T follicular helper cell (primary cell): ENCODE measurements at places on chromosomes 2 and 18.

GRCh38 chr18:59220164-59220783 is 316 bp downstream of the GRP start:
- DNase-seq: no peak

- no peak for DNase-seq
Observed at GRCh38 chr2:241894056-241894641, 24.6 kb downstream of the RTP5 start.

- DNase-seq: no peak
Observed at GRCh38 chr2:20200697-20201555, 24.0 kb downstream of the SDC1 start.

DNA sequence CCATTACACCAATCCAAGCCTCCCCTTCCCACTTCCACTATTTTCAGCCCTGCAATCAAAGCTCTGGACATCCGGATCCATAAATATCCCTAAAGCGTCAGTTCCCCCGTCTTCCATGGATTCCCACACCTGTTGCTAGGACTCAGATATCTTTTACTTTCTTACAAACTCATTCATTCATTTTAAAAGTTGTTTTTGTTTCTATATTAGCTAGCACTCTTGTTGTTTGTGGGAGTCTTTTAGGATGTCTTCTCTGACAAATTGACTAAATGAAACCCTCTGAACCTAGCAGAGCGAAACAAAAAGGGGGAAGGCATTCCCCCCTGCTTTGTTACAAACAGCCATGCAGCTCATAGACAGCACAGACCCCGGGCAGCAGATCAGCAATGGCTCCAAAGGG is 9.0 kb upstream of the NBAS start:
- no peak for DNase-seq

- no peak for DNase-seq
Observed at GRCh38 chr2:14348247-14348646, 284.3 kb upstream of the LRATD1 start.

DNA sequence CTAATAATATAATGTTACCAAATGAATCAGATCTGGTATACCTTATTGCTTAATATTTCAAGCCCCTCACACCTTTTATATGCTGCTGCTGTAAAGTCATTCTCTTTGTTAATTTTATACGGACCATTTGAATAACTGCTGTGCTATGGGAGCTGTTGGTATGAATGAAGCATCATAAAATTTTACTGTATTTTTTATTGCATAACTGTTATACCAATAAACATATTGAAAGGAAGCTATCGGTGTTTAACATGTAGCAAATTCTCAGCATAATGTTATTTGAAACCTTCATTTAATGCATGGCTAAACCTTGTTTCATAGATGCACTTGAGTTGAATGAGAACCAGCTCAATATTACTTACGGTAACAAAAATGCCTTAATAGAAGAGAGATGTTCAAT is 1040.3 kb downstream of the SOCS6 start:
- no peak for DNase-seq

DNA sequence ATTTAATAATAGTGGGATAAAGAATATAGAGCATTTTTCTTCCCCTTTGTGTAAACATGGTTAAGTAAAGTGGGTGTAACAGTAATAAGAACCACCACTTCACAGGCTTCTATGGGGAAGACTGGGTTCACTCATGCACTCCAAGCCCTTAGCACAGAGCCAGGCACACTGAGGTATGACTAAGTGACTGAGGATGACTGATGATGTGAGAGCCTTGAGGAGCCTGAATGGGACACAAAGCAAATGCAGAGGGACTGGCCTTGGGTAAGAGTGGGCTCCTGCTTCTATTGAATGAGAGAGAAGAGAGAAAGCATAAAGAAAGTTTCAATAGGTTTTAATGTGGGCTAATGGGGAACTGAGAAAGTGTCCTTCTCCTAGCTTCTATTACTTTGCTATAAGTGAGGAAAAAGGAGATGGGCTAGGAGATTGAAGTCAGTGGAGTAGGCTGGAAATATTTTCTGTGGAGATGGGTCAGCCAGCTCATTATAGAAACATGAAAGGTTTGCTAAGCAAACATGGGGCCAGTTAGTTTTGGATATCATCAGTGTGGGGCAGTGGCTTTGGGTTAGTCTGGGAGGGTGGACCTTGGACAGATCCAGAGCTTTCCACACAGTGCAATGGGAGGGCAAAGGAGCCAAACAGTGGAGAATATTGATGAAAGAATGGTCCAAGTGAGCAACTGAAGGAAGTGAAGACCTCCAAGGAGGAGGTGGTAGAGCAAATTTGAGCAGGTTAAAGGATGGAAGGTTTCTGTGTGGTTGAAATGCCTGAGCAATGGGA is 20.6 kb downstream of the IL1F10 start:
- DNase-seq: no peak

- no peak for DNase-seq
Observed at GRCh38 chr2:160387558-160388262, 105.9 kb downstream of the RBMS1 start.

- no peak for DNase-seq
Observed at GRCh38 chr2:73749314-73749713, 12.2 kb upstream of the TPRKB start.

DNA sequence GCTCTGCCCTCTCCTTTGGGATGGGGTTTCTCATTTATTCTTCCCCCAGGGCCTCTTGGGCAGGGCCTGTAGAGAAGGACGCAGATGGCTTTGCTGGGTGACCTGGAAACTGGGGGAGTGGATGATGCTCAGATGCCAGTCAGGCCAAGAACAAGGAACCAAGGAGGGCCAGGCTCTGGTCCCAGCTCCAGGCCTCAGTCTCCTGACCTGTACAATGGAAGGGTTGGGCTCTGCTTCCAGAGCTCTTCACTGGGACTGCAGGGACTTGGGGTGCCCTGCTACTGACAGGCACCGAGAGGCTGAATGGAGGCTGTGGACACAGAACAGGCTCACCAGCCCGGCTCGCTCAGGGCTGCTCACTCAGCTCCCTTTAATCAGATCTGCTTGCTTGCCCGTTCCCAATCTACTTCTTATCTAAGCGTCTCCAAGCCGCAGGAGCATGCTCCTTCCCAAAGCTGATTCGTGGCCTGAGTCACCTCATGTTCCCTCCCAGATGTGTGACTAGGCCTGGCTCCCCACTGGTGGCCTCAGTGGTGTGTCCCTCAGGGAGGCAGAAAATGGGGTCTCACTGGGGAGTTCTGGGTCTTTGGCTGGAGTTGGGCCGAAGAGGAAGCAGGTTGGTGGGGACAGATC is 82.6 kb upstream of the ODC1 start:
- no peak for DNase-seq

GRCh38 chr2:225820826-225821225 is 421.3 kb downstream of the NYAP2 start:
- DNase-seq: no peak

DNA sequence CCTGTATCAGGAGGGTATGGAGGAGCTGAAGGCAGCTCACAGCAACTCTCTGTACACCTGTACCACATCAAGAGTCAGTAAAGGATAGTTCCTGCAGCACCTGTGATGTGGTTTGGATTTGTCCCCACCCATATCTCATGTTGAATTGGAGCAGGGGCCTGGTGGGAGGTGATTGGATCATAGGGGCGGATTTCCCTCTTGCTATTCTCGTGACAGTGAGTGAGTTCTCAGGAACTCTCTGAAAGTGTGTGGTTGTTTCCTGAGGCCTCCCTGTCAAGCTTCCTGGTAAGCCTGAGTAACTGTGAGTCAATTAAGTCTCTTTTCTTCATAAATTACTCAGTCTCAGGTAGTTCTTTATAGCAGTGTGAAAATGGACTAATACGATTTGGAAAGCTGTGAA is 28.9 kb downstream of the OSBPL1A start:
- DNase-seq: no peak

DNA sequence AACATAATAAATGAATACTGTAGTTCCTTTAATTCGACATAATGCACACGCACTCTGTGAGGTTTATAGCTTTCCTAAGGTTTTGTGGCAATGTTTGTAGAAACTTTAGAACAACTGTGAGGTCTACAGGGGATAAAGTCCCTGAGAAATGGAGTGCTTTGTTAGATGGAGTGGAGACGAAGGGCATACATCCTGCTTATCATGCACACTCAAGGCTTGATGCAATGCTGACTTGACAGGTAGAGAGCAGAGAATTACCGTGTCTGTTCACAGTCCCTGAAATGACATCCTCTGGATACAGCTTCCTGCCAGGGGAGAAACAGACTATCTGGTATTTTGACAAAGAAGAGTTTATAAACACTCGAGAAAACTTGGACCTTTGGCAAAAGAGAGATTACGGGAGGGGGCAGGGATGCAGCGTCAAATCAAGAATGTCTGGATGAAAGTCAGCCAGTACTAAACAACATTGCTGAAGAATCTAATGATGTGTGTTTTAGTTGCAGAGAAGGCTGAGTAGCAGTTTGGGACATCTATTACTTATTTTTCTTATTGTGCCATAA is 766.9 kb upstream of the ZEB2 start:
- DNase-seq: no peak

DNA sequence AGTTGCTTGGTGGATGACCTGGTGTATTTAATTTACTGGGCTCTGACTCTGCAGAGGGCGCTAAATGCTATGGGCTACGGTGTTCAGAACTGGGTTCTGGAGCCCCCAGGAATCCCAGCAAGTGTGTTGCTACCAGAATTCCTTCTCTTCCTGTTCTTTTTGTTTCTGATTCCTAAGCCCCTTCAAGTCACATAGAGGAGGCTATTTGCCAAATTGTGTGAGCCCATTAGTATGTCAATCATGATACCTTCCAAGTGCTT is 358.2 kb upstream of the SPRED2 start:
- DNase-seq: no peak

- DNase-seq: no peak
Observed at GRCh38 chr18:73235491-73235890, 367.7 kb upstream of the NETO1 start.

DNA sequence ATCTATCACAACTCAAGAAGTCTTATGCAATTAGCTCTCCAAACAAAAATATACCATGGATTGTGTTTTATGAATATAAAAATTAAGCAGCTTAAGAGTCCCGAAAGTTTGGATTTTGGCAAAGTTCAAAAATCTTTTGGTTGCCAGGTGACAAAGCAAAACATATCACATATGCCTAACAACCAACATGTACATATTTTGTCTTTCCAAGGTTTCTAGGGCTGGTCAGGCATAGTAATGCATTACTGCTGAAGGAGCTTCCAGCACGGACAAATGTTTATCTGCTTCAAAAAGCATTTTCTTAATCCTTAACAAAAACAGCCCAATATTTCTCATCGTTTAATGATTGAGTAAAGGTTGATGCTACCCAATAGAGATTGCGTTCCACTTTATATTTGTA is 1327.1 kb upstream of the ZEB2 start:
- no peak for DNase-seq

GRCh38 chr2:85016446-85016845 is 45.5 kb downstream of the KCMF1 start:
- DNase-seq: no peak

DNA sequence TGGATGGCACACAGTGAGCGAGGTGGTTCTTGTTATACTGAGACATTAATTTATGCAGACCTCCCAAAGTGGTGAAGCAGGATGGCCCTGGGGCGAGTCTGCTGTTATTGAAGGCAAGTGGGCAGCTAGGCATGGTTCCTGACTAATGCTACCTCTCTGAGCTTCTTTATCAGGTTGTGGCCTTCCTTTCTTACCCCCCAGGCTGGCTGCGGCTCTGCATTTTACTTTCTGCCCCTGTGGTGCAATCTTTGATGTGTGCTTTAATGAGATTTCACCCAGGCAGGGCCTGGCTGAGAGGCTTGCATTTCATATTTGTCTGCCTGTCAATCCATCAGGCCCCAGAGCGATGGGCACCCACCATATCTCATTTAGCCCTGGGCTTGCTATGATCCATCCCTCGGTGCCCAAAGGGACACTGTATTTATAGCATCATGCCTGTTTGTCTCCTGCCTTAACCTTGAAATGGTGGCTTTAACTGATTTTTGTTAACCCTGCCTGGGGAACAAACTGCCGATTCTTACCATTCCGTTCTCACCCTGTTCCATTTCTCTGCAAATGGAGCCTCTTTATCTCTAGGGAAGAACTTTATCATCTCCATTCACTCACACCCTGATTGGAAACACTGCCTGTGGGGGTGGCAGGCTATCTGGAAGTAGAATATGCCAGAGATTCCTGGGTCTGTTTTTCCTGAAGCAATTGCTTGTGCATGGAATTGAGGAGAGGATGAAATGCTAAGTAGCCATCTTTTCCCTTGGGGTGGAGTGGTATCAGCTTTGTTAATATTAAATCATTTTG is 316.2 kb upstream of the THSD7B start:
- no peak for DNase-seq

- no peak for DNase-seq
Observed at GRCh38 chr2:6454286-6454990, 411.3 kb downstream of the CMPK2 start.

DNA sequence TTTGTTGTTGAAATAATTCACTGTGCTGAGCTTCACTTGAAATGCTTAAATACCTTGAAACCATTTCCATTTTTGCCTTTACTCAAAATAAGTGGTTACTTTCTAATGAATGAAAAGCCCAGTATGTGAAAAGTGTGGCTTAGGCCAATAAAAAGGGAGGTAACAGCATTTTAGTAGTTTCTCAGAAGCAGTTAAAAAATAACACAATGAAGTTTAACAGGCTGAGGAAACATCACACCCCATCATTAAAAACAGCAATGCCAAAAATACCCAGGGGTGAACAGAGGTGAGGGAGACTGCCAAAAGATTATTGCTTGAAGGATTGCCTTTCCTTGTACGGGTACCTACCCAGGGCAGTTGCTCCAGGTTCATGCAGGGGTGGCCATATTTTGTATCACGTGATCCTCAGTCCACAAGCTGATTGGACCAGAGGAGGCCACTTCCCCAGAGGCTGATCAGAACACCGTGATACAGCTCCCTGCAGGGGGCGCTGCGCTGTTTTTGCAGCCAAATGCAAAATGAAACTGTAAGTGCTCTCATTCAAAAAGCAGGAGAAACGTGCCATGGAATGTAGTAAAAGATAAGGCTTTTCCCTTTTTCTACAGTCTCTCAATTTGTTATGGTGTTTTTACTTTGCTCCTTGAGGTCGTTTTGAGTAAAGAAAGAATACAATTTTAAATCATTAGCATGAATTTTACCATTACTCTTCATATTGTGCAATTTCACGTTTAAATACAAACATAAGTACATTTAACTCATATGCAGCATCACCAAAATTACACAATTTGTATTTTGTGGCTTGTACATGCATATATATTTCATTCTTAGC is 70.2 kb upstream of the SH3BP4 start:
- no peak for DNase-seq

DNA sequence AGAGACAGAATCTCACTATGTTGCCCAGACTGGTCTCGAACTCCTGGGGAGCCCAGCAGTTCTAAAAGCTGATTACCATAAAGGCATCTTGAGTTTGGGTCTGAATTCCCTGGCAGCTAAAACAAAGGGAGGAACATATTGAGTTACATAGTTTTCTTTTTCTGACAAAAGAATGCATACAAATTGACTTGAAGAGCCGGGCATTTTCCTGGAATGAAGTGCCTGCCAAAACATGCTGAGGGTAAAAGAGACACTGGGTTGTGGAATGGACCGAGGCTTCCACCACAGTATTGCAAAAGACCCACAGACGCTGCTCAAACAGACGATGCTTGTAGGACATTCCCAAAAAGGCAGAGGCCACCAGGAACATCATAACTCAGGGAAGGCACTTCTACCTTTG is 35.1 kb upstream of the ROCK2 start:
- no peak for DNase-seq
